ENCODE measurements at places on chromosomes 4 and X.

DNA sequence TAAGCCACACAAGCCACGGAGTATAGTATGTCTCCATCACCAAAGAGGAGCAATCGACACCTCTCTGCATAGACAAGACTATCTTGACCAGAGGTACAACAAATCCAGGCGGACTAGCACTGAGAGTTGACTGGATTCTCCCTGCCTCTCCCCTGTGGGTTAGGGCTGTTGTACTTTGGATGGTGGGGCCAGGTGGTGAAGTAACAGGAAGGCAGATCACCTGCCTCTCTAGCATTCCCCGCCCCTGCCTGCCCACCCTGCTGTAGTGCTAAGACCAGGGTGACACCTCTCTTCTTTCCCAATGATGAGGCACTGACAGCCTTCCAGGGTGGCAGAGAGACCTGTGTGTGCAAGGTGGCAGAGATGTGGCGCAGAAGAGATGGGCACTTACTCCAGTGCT is 47.5 kb upstream of the TRIM2 start:
- DNase-seq = no peak

GRCh38 chrX:103338663-103339062 is 8.6 kb downstream of the TCEAL7 start:
- DNase-seq = no peak

GRCh38 chrX:123173833-123174232 is 10.2 kb upstream of the GRIA3 start:
- DNase-seq = no peak

DNA sequence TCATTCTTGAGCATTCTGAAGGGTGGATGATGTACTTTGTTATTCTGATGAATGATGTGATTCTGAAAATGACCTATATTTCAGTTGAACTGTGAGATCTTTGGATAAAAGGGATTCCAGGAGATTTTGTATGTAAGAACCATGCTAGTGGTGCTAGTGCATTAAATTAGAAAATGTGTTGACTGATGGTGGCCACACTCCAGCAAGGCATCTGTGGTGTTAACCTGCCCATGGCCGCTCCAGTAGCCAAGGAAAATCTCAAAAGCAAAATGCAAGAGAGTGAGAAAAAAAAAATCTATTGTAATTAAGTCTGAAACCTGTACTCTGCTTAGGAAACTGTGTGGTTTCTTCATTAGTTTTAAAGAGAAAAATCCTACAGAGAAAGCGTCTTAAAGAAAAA is 93.5 kb downstream of the WWC2 start:
- DNase-seq = no peak

DNA sequence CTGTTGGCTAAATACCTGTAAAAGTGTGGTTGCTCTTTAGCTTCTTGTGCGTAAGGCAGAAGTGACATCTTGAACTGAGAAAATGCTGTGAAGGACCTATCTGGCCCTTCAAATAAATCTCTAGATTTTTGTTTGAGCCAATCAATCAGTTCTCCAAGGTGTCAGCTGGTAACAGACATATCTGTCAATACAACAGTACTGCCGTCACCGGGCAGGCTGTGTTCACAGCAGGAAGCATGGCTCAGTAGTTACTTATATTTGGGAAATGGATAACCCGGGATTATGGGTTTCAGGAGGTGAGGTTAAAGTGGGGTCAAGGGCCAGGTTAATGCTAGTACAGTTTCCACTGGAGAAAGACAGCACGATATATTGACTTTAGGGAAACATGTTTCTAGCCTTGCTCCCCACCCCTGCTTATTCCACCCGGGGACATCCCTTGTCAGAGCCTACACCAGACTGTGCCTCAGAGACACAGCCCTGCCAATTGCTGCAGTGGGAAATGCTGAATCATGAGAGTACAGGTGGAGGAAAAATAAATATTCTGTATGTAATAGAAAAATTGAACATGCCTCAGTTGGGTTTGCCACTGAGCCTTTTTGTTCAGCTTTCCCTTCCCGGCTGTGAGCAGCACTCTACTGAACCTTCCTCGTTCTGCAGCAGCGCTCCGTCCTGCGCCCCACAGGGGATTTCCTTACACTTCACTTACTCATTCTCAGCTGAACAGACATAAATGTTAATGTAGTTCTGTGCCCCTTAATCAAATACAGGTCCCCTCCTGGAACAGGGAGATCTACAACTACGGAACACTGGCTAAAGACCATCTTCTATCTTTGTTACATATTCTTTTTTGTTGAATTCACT is 121.1 kb downstream of the MGST2 start:
- no peak for DNase-seq

DNA sequence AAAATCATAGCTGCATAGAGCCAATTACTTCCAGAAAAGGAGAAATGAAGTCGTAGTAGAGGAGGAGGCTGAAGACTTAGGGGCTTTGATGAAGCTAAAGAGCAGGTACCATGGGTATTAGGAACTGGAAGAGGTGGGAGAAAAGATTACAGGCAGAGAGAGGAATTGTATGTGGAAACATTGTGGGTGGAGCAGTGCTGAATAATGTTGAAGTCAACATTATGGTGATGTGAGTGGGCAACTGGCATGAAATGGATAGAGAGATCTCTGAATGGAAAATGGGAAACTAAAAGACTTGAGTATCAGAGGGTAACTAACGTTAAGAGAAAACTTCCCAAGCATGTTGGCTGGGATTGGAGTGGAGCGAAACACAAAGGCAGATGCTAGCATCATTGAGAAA is 92.5 kb downstream of the AREG start:
- DNase-seq = no peak

- DNase-seq = peak; percentile 35
Observed at GRCh38 chrX:45668686-45669443, 468.2 kb upstream of the DIPK2B start.

DNA sequence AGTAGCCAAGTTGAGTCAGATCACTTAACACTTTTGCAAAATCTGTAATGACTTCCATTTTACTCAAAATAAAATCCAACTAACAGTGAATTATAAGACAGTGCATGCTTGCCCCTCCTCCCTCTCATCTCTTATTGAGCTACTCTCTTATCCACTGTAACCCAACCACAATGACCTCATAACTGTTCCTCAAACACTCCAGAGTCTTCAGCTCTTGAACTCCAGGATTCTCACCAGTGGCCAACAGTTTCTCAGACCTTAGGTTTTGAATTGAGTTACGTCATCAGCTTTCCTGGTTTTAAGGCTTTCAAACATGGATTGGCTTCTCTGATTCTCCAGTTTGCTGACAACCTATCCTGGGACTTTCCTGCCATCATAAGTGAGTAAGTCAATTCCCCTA is 938.3 kb downstream of the RAB28 start:
- DNase-seq = no peak

DNA sequence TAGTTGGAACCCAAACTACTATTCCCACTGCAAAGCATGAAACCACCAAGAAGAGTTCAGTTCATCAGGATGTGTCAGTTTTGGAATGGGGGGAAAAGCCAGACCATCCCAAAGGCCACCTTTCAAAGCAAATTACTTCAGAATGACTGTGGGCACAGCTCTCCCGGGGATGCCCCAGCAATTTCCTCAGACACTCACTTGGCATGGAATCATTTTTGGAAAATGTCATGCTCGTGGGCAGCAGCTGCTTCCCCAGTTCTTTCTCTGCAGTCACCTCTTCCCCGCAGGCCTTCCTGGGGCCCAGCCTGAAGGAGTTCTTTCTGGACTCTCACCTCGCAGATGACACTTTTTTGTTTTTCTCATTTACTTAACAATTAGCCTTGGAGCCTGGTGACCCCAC is 350.3 kb downstream of the NR3C2 start:
- no peak for DNase-seq

DNA sequence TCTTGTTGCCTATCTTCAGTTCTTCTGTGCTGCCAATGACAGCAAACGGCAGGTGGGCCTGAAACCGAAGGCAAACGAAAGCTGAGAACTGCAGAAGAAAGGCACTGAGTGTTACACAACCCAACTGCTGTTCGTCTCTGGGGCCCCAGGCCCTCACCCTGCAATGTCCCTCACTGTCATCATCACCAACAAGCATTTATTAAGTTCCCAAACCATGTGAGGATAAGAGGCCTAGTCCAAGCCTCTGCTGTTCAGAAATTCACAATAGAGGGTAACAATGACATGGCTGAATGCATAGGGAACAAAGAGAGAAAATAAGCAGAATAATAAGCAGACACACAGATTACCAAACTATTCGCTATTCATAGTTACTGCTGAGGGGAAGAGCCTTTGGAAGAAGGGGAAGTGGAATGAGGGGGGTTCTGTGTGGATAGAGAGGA is 34.5 kb upstream of the NKRF start:
- DNase-seq = no peak

GRCh38 chrX:109707319-109707718 is 25.7 kb downstream of the ACSL4 start:
- no peak for DNase-seq

- no peak for DNase-seq
Observed at GRCh38 chr4:138751309-138751708, 264.3 kb upstream of the NOCT start.

DNA sequence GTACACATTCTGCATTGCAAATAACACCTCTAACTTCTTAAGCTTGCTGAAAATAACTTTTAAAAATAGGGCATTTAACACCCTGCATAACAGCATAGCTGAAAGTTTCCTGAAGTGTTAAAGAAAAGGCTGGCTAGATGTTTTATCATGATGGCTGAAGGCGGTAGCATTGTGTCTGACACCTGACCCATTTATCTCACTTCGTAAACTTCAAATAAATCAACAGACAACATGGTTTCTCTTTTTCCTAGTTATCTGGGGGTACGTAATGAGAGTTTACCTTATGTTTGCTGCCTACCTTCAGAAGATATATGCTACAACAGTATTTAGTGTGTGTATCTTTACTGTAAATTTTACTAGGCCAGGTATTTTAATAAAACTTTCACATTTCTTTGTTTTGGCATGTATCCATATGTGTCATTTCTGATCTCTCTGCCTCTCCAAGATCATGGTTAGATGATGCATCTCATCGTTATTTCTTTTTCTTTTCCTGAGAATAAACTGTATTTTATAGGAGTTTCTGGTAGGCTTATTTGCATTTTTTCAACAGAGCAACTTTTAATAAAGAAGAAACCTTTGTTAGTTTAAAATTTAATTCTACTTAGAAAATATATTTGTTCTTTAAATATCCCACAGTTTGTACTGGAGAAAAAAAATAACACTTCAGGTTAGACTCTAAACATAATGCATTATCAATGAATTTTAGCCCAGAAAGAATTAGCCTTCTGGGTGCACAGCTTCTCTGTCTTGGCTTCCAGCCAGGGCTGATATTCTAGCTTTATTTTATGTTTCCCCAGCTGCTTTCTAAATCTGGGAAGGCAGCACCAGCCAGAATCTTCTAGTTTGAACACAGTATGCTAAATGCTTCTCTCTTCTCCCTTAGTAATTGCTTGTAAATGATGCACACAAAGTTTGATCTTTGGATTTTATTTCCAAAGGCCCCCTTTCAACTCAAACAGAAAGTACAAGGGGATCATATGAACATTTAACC is 2.9 kb downstream of the NDST4 start:
- no peak for DNase-seq

- no peak for DNase-seq
Observed at GRCh38 chr4:115119804-115120352, 6.5 kb upstream of the NDST4 start.

GRCh38 chr4:8786166-8786565 is 85.5 kb downstream of the HMX1 start:
- DNase-seq = no peak

- DNase-seq = peak; percentile 63
Observed at GRCh38 chr4:87103691-87104187, 116.7 kb downstream of the KLHL8 start.

DNA sequence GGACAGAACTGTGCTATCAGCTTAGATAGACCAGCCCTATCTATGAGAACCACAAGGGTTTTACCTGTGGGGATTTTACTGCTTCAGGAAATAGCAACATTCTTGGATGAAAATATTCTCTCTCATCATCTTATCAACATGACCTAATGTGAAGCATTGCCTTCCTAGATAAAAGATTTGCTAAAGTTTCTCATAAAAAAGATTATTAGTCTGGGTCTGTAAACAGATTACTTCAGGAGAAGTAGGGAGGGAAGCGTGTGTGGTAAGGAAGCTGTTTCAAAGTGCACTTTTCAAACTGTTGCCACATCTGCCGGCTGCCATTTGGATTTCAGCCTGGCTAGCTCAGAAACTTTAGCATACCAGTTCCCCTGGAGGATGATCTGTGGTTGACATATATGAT is at the start of gene NOX1:
TSS of gene NOX1 (minus strand) at position 35 of the 400 bp plus-strand sequence. CDS start 220 bp downstream, outside the sequence.
- DNase-seq = no peak

DNA sequence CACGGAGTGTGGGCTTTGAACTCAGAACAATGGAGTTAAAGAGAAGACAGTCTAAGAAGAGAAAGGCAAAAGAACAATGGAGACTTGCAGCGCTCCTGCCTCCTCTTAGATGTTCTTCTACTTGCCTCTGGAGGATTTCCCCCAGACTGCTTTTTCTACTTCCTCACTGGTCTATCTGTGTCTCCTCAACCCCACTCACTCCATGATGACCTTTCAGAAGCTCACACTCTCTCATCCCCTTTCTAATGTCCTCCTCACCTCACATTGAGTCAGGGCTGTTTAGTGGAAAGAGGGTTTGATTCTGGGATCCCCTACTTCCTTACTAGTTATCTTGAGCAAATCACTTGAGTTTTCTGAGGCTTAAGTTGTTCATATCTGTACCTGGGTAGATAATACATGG is 12.2 kb upstream of the HERC6 start:
- DNase-seq = no peak

DNA sequence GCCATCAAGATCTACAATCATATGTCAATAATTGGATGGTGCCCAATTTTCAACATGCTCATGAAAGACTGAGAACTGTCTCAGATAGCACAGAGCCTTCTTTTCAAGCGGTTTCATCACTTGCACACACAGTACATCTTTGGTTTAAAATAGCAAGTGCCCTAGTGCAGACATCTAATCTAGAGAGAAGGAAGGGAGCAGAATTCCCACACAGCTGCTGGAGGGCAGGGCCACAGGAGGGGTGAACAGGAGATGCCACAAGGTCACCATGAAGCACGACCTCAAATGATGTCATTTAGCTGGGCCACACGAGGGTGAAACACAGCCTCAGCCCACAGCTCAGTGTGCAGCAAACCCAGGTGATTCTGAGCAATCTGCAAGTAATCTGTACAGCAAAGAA is 24.3 kb downstream of the LEF1 start:
- DNase-seq = no peak

DNA sequence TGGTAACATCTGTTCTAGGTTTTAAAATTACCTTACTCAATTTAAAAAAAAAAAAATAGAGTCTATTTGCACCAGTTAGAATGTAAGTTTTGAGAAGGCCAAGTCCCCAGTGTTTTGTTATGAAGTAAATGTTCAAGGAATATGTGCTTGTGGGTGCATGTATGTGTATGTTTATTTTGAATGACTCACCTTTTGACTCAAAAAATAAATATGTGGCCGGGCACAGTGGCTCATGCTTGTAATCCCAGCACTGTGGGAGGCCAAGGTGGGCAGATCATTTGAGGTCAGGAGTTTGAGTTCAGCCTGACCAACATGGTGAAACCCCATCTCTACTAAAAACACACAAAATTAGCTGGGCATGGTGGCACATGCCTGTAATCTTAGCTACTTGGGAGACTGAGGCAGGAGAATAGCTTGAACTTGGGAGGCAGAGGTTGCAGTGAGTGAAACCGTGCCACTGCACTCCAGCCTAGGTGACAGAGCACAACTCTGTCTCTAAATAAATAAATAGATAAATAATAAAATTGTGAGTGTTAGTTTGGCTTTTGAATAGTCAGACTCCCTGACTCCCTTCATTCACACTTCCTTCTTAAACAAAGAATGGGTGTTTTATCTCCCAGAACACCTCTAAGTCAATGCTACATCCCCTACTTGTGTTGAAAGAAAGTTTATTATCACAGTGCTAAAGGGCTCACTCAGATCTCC is 511.3 kb upstream of the PCDH7 start:
- DNase-seq = peak; percentile 33

Data from Caki2 (cell line).